ENCODE measurements at places on chromosomes 4 and X.

DNA sequence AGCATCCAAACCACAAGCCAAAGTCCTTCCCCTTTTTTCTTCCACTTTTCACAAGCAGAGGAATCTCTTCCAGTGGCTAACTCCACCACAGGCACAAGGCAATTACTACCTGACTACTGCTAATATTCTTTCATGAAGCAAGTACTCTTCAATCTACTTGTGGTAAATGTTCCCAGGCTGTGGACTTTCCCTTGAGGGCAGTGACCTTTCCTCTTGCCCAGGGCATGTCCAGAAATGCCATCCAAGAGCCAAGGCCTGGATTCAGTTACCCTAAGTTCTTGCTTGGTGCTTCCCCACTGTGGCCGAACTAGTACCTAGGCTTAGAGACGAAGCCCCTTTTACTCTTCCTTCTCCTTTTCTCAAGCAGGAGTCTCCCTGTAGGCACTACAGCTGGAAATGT lies 400.7 kb downstream of the DCAF12L2 start:
- DNase-seq = no peak

DNA sequence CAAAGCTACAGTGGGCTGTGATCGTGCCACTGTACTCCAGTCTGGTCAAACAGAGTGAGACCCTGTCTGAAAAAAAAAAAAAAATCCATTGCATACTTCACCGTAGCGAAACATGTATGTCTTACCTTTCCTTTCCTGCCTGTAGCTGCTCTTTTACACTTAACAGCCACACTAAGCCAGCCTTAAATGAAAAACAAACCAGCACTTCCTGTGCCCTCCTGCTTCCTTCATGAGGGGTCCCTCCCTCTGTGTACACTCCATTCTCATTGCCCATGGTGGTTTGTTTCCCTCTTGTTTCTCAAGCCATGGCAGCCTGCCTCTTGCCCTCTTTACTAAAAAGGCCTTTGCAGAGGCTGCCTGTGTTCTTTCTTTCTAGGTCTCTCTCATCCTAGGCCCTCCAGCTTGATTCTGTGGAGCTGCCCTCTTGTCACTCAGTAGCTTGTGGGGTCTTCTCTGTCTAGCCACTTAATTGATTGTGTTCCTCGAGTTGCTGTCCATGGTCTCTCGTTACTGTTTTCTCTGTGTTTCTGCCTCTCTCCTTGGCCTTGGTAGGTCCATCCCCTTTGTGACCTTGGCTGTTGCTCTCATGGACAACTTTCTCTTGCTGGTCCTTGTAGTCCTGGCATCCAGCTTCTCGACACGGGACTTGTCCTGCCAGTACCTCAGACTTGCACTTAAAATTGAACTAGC lies 52.1 kb upstream of the MSANTD1 start:
- DNase-seq = no peak

DNA sequence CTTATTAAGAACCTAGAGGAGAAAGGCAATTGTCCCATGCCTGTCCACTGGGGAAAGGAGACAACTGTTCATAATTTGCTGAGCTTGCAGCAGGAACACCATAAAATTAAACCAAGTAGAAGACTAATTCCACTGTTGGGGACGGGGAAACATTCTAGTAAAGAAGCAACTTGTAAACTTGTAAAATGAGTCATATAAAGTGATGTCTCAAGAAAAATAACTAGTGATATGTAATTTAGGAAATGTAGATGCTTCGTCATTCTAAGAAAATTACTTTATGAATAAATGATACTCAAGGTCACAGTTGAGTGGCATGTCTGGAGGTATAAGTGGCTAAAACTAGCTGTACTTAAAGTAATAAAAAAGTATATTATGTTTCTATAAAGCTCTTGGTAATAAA lies 121.2 kb upstream of the MID1 start:
- DNase-seq = no peak

- no peak for DNase-seq
Measured at GRCh38 chr4:156496797-156497196, 474.8 kb downstream of the PDGFC start.

DNA sequence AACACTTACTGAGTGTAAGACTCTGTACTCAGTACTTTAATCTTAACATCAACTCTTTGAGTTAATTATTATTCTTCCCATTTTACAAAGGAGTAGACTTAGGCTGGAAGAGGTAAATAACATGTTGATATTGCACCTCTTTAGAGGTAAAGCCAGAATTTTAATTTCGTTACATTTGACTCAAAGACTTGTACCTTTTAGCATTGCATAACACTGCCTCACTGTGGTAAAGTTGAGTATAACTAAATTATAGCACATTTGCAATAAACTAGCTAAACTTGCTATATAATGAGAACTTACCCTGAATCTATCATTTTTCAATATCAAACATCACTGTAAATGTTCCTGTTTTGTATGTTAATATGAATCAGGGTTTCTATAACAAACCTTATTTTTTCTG lies 218.5 kb downstream of the PRR32 start:
- no peak for DNase-seq

- no peak for DNase-seq
Measured at GRCh38 chrX:33053001-33053400, 158.3 kb downstream of the DMD start.

DNA sequence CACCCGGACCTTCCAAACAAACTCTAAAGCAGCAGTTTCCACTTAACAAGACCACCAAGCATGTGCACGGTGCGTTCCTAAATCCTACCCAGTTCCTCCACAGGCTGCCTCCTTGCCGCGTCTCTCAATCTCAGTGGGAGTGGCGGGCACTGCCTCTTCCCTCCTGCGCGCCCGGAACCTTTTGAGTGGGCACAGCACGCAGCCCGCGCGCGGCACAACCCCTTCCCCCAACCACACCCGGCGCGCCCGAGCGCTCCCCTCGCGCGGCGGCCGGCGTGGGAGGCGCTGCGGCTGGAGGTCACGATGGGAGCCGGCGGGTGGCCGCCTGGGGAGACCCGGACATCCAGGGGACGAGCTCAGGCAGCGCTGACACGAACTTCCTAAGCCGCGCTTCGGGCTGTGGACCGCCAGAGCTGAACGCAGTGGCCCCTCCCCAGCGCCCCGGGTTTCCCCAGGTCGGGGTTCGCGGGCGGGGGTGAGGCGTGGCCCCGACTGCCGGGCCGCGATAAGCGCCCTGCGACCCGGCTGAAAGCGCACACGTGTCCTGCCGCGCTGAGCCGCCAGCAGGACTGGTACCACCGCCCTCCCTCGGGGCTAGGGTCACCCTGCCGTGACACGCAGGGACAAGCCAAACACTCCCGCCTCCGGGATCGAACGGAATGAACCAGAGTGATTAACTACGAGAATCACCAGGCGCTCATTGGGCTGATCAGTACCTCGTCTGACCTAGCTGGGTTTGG lies at the start of gene ABCG2:
TSS of gene ABCG2 (minus strand) at position 151 of the 740 bp plus-strand sequence. CDS start 18,644 bp downstream, outside the sequence.
- DNase-seq = no peak

GRCh38 chr4:169810325-169811323 lies 52.9 kb upstream of the HPF1 start:
- no peak for DNase-seq

All from activated CD8-positive, alpha-beta memory T cell treated with anti-CD3 and anti-CD28 coated beads for 1 hour (primary cell).